Activated CD4-positive, alpha-beta T cell treated with anti-CD3 and anti-CD28 coated beads for 36 hours (primary cell): ENCODE measurements at places on chromosomes 13 and 19.

GRCh38 chr13:25463496-25463895 is 91.7 kb downstream of the ATP8A2 start:
- DNase-seq = no peak

DNA sequence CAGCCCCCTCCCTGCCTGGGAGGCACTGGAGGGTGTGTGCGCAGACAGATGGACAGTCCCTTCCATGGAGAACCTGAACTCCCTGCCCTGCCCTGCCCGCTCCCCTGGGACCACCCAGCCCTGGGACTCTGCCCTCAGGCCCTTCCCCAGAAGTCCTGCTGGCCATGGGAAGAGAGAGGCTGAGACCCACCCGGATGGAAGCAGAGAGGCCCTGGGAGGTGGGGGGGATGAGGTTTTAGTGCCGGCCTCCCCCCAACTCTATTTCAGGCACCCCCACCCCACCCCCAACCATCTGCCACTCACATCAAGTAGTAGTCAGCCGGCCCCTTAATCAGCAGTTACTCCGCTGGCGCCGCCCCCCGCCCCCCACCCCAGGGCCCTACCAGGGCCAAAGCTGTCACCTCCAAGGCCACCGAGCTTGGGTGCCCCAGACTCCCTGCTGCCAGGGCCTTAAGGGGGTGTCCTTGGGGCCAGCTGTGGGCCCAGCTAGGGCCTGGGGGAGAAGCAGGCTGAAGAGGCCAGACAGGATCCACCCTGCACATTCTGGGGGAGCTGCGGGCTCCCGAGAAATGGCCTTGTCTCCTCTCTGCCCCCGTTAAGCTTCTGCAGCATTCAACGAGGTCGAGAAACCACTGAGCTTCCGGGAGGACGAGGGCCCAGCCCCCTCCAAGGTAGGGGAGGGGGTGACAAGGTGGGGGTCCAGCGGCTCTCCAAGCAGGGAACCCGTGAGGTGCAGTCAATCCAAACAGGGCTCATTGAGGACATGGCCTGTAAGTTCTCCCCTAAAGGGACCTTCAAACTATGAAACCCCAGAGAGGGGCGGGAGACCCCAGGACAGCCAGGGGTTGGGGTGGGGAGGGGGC is 17.4 kb downstream of the NMRK2 start:
- DNase-seq = no peak

DNA sequence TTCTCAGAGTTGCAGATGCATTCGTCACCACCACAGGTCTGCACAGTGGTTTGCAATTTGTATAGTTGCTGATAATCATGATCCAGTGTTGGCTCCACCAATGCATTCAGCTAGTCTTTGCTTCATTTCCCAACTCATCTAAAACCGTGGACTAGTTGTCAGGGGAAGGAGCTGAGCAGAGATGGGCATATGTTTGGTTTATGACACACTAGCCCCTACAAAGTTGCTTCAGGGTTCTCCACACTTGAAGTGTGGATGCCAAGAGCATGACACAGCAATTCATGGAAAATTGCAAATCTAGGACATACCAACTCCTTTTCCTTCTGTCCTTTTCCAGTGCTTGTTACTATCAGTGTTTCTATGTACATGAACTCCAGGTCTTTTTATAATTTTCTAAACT is 168.0 kb downstream of the TNFSF13B start:
- DNase-seq = no peak

- no peak for DNase-seq
Measured at GRCh38 chr19:6472713-6473112, 8.6 kb downstream of the CRB3 start.

- DNase-seq = no peak
Measured at GRCh38 chr13:73861136-73861535, 273.1 kb downstream of the KLF12 start.

DNA sequence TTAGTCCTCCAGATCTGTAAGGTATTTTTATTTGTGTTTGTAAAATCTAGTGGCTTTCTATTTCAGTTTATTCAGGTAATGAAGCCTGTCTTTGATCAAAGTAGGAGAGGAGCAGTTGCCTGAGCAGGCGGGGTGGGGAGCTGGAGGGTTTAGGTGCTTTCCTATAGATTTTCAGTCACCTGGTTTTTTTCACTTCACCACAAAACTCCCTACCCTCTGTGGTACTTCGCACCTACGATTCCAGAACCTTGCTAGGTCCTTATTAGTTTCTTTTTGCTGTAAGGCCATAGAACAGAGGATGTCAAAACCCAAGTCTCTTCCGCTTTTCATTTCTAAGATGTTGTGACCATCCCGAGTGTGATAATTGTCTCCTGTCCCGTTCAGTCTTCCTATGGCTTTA is 26.6 kb downstream of the SLAIN1 start:
- peak; percentile 18 for DNase-seq

DNA sequence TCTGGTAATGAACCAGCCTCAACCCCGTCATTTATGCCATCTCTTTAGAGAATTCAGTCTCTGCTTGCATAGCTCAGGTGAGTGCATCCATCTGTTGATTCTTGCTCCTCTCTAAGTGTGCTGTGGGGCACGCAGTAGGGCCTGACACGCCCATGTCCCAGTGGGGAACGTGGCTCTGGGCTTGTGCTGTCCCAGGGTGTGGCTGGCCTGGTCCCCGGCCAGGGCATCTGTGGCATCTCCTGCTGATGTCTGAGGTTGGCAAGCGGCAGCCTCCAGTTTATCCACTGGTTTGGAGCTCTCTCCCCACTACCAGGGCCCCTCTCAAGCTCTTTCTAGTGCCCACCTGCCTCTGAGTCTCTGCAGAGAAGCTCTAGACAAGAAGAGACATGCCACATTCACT is 146.6 kb upstream of the GJB6 start:
- no peak for DNase-seq

GRCh38 chr13:23599083-23599925 is 29.1 kb downstream of the TNFRSF19 start:
- DNase-seq = no peak

- DNase-seq = peak; percentile 83
Measured at GRCh38 chr19:2083174-2083854, 12.8 kb downstream of the MOB3A start.

DNA sequence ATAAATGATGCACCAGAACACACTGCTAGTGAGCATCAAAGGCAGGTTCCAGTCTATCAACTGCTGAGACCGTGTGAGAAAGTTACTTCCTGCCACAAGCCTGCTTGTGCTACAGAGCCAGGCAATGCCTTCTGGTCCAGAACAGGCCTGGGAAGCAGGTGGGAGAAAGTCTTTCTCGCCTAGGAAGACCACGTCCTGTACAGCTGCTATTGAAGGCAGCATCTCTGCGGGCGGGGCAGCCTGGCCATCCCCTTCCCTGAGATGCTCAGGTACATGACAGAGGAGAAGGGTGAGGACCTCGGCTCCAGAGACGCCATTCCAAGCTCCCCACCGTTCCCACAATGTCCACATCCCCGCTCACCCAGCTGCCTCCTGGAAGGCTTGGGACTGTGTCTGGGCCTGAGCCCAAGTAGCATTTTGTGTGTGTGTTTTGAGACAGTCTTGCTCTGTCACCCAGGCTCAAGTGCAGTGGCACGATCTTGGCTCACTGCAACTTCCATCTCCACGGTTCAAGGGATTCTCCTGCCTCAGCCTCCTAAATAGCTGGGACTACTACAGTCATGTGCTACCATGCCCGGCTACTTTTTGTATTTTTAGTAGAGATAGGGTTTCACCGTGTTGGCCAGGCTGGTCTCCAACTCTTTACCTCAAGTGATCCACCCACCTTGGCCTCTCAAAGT is 3.4 kb downstream of the RFX1 start:
- DNase-seq = peak; percentile 51

DNA sequence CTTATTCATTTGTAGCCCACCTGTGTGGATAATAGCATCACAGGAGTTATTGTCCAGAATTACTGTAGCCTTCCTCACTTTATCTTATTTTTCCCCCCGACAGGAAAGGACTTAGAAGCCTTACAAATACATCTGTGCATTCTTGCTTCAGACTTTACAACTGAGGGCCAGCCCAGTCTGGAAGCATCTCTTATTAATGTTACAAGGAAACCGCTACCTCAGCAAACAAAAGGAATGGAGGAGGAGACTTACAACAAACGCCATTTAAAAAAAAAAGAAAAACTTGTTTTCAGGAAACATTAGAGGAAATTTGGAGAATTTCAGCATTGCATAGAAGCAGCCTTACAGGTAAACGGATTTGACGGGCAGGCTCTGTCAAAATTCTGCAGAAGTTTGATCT is 45.2 kb downstream of the GARRE1 start:
- no peak for DNase-seq

GRCh38 chr19:27775395-27775794 is 1437.6 kb downstream of the UQCRFS1 start:
- DNase-seq = peak; percentile 7

DNA sequence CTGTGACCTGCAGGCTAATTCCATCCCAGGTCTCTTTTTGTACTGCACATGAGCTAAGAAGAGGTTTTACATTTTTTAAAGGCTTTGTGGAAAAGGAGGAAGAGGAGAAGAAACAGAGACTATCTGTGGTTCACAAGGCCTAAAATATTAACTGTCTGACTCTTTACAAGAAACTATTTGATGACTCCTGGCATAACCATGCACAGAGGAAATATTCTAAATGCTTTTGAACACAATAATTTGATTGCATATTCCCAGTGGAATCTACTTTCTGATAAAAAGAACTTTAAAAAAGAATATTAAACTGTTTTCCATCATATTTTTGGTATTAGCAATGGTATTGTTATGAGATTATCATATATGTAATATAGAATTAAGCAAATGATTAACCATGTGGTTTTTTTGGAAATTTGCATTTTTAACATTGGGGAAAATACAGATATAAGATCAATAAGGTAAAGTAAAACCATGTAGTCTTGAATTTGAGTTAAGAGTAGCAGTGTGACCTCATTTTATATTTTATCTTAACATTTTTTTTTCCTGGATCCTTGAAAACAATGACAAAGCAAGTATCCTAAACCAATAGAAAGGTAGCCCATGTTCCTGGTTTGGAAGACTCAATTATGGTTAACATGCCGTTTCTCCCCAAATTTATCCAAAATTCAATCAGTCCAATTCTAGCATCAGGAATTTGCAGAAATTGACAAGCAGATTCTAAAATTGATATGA is 251.0 kb downstream of the UQCRFS1 start:
- no peak for DNase-seq

- DNase-seq = no peak
Measured at GRCh38 chr19:52695996-52696395, 38.8 kb downstream of the ZNF611 start.

DNA sequence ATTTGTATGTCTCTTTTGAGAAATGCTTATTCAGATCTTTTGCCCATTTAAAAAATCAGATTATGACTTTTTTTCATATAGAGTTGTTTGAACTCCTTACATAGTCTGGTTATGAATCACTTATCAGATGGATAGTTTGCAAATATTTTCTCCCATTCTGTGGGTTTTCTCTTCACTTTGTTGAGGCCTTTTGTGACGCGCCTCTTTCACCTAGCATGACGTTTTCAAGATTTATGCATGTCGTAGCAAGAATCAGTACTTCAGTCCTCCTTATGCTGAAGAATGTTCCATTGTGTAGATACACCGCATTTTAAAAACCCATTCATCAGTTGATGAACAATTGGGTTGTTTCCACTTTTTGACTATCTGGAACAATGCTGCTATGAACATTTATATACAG is 13.4 kb downstream of the PABPC3 start:
- no peak for DNase-seq

DNA sequence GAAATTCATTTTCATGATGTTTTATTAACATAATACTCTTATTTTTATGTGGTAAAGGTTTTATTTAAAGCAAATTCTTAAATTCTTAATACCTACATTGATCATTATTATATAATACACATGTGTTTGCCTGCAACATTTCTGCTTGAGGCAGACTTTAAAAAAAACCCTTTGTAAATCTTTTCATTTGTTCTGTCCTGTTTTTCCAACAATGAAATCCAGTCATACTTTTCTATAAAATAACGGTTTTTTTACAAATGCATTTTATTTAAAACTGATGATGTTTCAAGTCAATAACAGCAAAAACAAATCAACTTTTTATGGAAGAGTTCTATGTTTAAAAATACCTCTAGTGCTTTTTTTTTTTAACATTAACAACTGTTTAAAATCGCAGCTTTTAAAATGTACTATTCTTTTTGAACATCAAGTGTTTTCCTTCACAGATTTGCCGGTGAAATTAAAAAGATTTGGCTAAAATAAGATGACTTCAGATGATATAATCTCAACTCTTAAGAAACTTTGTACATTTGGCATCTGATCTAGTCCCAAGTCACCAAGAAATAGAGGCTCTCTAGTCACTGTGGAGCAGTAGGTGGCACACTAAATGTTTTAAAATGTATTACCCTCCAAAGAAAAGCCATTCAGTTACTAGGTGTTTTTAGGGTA is 5.1 kb downstream of the POU4F1 start:
- no peak for DNase-seq

- DNase-seq = no peak
Measured at GRCh38 chr13:47934371-47934770, 66.7 kb downstream of the SUCLA2 start.

DNA sequence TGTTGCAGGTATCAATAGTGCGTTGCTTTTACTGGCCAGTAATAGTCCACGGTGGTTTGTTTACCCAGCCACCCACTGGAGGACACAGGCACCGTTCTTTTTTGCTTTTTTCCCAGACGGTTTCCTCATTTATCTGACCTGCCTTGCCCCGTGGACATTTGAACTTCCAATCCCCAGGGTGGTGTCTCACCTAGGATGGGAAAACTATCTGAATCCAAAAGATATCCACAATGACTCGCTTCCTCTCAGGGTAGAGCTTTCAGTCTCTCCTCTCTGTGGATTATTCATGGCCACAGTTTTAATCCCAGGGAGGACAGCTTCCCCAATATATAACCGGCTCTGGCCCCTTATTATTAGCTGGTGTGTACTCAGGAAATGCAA is 170.8 kb downstream of the FOXO1 start:
- no peak for DNase-seq

DNA sequence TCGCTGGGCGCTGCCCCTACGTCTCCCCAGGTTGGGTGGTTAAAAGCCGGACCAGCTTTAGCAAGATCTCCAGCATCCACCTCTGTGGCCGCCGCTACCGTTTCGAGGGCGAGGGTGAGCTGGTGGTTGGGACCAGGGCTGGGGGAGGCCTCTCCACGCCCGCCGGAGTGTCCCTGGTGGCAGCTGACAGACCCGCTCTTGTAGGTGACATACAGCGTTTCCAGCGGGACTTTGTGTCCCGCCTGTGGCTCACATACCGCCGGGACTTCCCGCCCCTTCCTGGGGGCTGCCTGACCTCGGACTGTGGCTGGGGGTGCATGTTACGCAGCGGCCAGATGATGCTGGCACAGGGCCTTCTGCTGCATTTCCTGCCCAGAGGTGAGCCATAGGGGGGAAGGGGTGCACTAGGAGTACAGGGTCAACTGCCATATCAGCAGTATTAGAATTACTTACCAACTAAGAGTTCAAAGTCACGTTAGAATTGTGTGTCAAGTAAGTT is 1.1 kb downstream of the ATG4D start:
- peak; percentile 30 for DNase-seq

- peak; percentile 85 for DNase-seq
Measured at GRCh38 chr19:17703824-17704463, 15.3 kb upstream of the MAP1S start.
